ENCODE measurements at places on chromosomes 2 and 18.

DNA sequence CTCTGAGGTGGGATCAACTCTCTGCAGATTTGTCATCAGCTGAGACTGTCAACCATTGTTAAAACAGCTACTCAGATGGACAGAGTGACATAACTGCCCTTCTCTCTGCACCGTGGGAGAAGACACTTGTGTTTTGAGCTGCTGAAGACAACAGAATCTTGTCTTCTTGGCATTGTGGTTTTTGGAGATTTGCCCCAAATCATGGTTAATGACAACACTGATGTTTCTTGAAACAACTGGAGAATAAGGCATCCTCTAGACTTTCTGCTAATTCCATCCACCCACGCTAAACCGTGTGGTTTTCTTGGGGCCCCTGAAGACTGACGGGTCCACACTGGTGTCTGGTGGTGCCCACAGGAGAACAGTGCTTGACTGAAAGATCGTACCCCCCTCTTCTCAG is 39.5 kb downstream of the SH3BP4 start:
- no peak for DNase-seq

DNA sequence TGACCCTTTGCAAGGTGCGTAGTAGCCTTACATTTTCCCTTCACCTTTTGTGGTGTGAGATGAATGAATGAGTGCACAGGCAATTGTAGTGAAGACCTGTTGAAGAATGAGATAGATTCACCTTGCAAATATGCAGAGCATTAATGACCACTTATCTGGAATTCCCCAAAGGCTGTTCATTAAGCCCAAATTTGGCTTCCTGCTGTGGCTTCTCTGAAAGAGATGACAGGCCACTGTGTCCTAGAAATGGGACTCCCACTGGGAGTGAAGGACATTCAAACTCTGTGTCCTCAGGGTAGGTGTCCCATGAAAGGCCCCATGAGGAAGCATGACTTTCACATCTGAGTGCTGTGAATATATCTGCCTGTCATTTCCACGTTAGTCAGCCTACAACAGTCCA is 1821.8 kb upstream of the PIK3C3 start:
- DNase-seq, result no peak

- DNase-seq, result no peak
Observed at GRCh38 chr2:237995036-237995435, 28.2 kb downstream of the UBE2F start.

GRCh38 chr2:86027196-86027921 is 78.3 kb downstream of the POLR1A start:
- DNase-seq, result no peak

DNA sequence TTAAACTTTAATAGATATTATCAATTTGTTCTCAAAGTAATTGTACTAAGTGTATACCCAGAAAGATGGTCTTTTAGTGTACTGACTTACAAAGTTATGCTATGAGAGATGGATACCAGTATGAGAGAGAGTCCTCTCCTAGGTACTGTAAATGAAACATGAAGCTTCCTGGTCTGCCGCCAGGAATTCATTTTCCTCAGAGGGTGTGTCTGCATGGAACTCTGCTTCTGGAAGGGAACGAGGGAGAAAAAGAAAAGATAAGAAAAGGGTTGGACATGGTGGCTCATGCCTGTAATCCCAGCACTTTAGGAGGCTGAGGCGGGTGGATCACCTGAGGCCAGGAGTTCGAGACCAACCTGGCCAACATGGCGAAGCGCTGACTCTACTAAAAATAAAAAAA is 2.2 kb upstream of the SSB start:
- DNase-seq, result no peak

DNA sequence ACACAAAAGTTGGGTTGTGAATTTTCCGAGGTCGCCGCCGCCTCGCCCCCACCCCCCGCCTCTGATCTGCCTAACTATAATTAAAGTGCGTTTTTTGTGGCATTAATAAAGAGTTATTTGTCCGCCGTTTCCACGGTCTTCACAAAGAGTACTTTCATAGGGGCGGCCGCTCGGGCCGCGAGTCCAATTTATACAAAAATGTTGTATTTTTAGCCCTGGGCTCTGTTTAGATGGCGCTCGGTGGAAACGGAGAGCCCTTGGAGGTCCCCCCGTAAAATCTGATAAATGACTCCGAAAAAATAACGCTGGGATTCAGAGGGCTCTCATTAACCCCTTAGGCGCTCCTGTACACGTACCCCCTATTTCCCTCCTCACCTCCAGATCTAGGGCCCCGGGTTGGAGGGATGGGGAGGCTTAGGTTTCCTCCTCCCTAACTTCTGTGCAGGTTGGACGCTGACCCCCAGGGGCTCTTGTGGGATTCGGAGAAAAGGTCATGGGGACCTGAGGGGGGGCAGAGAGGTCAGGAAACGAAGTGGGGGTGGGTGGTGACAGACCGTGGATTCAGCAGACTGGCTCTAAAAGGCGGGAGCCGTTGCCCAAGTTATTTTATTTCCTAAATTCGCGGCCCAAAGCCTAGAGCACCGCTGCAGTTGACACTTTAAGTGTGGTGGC is 1.9 kb downstream of the CYP26B1 start:
- no peak for DNase-seq

DNA sequence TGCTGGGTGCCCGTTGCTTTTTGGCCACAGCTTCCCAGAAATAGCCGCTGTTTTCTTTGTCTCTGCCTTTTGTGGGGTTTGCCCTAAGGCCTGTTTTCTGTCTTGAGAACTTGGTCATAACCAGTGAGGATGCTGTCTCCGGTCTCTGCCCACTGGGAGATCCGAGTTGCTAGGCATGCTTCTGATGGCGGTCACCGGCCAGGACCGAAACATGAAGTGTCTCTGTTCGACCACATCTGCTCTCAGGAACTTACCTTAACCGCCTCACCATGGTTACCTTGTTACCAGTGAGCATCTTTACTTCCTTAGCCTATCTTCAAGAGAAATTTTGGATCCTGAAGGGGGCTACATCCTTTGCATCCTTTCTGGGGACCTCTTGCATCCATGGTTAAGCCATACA is 91.9 kb downstream of the RTP5 start:
- no peak for DNase-seq

GRCh38 chr2:114011713-114012112 is 121.8 kb downstream of the ACTR3 start:
- no peak for DNase-seq

DNA sequence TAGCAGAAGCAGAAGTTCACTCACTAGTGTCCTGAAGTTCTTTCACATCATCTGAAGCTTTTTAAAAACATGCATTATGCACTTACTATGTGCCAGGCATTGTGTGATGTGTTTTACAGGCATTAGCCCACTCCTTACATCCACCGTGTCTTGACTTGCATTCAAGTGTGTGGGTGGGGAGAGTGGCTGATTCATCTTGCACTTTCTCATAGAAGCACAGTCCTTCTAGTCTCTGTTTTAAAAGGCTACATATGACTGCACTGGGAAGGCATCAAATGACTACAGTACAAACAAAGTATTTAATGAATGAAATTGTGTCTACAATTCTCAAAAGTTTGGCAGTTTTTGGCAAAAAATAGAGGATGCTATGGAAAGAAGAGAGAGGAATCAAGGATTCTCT is 21.6 kb upstream of the DSC3 start:
- DNase-seq, result no peak

- DNase-seq, result no peak
Observed at GRCh38 chr18:9688036-9688741, 19.9 kb upstream of the RAB31 start.

GRCh38 chr2:8403876-8404275 is 278.0 kb upstream of the ID2 start:
- no peak for DNase-seq

DNA sequence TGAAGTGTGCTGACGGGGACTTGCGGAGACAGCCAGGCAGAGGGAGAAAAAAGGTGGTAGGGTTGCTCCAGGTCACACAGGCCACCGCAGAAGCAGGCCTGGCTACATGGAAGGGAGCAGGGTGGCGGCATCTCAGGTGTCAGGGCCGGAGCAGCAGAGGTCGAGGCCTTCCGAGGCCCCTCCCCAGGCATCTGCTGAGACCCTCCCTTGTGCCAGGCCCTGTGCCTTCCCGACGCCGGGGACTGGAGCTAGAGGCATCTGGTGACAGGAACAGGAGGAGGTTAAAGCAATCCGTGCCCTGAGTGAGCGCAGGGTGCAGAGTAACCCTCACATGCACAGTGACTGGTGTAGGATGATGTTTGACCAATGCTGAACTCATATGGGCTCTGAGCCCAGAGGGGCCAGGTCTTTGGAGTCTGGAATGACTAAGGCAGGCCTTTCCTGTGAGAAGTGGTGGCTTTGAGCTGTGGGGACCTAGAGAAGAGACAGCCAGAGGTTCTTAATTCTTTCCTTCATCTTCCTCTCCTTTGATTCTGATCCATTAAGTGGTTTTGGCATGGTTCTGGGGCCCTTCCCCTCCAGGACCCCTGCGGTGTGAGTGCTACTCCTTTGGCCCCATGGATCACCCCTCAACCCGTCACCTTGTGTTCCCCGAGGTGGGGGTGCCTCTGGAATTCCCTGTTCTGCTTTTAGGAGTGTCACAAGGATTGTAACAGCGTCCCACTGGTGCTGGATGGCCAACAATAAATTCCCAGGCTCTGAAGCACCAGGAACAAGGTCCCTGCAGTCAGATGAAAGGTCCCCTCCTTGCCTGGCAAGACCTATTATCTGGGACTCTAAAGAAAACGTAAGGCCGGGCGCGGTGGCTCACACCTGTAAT is 72.1 kb downstream of the KLHL29 start:
- DNase-seq, result no peak

GRCh38 chr2:135030826-135031225 is 16.4 kb downstream of the MAP3K19 start:
- DNase-seq, result no peak

GRCh38 chr2:65458999-65459398 is 26.6 kb upstream of the SPRED2 start:
- no peak for DNase-seq

DNA sequence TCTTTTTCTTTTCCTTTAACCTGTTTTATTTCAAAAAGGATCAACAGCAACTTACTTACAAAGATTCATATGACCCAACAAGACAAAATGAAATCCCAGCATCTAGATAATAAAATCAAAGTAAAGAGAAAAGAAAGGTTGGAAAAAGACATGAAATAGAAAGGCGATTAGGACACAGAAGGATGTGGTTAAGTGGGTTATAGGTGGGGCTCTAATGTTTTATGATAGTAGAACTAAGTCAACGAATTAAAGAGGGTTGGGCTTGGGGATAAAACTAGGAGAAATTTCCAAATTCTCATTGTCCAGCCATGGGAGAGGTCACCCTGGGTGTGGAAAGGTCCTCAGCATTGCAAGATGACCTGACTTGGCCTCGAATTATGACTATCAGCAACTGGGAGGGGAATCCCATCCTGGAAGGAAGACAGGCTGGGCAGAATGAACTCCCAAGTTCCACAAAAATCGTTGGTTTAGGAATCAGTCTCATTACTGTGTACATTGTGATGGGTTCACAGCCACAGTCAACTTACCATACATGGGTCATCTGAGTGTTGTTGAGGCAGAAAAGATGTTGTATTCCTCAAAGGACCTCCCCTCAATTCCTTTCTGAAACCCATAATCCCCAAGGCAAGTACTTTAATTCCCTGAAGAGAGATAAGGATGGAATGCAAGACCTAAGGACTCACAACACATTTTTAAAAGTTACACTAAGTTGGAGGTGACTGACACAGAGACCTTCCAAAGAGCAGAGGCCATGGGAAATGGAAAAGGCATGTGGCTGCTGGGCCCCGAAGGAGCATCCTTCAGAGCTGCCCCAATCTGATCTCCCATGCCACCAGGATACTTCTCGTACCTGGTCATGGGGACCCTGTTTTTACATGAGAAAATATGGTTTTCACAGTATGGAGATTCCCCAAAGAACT is 167.6 kb downstream of the UXS1 start:
- DNase-seq, result no peak

- no peak for DNase-seq
Observed at GRCh38 chr2:203805486-203805838, 62.1 kb upstream of the CTLA4 start.

DNA sequence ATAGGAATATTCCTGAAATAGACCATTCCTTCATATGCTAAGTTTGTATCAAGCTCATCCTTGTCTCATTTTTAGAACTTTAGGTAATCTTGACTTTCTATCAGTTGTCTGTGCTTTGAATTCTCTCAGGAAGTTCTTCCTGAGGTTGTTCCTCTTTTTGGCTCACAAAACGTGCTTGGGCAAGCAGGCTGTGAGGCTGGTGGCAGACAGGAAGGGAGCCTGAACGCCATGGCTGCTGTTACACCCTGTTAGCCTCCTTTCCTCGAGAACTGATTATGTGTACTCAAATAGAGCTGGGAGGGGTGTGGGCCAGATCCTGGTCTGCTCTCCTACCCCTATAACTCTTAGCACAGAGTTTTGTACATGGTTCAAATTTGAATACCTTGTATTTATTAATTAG is 136.4 kb upstream of the CELF4 start:
- no peak for DNase-seq

- DNase-seq, result no peak
Observed at GRCh38 chr2:209613649-209614305, 157.9 kb upstream of the UNC80 start.

DNA sequence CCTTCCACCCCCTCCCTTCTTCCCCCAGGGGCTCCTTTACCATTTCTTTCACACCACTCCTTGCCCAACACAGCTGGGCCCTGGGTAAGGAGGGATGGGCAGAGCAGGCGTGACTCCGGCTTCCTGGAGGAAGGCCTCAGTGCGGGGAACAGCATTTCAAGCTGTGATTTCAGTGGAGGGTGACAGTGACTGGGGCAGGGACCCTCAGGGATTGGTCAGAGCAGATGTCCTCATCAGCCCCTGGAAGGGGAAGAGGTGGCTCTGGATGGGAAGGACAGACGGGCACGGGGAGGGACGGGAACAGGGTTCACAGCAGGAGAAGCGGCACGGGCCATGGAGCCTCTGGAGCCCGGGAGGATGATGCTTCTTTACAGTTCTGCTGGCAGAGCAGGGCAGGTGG is 130.8 kb upstream of the TWIST2 start:
- DNase-seq, result no peak

DNA sequence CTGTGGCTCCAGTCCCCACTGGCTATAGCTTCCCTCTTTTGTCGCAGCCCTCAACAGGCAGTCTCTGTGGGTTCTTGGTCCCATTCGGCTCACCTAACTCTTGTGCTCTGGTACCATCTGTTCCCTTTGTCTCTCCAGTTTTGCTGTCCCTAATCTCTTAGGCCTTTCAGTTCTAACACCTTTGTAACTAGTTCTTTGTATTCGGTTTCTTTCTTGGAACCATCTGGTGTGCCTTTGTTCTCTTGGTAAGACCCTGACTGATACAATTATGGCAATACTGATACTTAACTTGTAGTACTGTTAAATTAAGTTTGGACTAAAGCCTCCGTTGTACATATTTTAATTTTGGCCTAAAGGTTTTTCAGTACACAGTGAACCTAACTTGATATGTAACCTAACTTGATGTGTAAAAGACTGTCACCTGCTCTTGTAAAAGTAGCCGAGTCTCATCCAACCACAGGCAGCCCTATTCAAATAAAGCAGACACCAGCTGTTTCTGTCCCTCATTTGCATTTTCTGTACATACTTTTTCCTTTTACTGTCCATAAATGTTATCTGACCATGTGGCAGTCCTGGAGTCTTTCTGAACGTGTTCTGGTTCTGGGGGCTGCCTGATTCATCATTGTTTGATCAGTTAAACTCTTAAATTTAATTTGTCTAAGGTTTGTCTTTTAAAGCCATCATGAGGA is 4.8 kb upstream of the MRPL44 start:
- DNase-seq, result no peak
